Upper lobe of right lung (tissue), 1 donor: ENCODE measurements at places on chromosomes 3 and 15.

DNA sequence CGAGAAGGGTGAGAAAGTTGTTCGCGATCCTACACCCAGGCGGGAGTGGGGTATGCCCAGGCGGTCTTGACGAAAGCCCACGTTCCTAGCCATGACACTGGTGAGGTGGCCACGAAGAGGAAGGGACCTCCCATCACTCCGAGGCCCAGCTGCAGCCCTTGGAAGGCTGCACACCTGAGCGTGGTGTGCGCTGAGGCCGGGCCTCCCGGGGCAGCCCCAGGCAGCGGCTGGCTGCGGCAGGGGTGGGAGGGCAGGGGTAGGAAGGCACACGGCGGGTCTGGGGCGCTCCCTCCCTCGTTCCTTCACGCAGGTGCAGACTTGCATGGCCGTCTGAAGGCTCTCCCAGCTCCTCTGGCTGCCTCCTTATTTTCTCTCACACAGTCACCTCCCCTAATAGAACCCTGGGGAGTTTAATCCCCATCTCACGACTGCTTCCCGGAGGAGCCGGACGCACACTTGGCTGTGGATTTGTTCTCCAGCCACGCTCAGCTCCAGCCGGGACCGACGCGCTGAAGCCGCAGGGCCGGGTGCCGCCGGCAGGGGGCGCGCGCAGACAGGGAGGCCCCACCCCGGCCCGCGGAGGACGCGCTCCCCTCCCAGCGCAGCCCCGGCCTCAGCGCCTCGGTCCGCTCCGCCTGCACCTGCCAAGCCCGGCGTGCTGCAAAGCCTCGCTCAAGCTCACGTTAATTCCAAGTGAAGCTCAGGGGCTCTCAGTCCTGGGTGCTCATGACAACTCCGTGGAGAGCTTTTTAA is 37.8 kb upstream of the MUC4 start:
- DNase-seq, result no peak

- no peak for DNase-seq
These were observed 144.8 kb downstream of the NSMCE3 start for GRCh38 chr15:29124581-29125381.

DNA sequence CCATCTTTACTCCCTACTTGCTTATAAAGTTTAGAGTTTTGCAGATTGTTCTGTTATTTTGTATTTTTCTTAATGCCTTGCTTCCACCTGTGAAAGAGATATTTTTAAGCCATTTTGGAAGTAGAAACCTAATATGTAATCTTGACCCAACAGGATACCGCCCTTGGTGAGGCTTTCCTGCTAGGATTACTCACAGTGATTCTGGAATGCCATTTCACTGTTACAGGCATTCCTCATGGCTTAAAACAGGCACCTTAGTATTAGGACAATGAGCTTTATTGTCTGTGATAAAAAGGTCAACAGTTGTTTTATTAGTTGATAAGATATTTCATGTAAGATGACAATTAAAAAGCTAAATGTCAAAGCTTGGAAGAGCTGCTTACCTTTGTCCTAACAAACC is 58.2 kb downstream of the PHLDB2 start:
- DNase-seq, result no peak

DNA sequence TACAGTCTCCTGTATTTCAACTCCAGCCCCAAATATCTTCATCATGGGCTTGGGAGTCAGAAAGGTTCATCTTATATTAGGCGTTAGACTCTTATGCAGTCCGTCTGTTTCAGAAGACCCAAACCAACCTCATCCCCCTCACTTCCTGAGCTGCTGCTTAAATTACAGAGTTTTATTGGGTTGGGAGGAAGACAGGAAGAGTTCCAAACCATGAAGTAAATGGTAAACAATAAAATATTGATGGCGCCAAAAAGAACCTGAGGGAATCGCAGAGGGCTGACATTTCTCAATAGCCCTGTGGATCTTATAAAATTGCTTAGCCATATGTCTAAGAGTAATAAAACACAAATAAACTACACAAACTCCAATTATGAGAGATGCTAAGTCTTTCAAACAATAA is 116.9 kb upstream of the C3orf80 start:
- no peak for DNase-seq

DNA sequence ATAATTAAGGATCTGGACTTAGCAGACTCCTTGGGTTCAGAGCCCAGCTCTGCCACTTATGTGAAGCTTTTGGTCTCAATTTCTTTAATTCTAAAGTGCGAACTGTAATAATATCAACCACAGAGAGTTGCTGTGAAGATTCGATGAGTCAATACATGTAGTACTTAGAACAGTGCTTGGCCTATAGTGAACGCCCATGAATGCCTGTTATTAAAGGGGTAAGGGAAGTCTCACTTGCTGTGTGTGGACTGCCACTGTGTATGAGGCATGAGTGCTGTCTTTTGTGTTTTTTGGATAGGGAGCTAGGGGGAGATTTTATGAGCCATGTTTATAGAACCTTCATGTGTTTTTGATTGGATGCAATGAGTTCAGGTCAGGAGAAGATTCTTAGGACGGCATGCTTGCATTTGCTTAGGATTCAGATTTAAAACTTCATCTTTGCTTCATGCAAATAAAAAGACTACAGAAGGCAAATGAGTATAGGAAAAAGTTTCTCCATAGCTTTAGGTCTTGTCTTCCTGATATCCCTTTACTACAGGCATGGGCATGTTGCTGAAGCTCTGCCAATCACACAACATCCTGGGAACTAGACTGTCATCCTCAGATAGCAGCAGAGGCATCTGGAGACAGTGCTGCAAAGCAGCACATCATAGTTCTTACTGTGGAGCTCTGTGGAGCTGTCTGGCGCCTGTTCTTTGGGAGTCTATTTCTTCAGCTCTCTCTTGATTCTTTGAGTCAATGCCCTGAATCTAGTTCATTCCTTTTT is 50.0 kb downstream of the PLS1 start:
- no peak for DNase-seq

DNA sequence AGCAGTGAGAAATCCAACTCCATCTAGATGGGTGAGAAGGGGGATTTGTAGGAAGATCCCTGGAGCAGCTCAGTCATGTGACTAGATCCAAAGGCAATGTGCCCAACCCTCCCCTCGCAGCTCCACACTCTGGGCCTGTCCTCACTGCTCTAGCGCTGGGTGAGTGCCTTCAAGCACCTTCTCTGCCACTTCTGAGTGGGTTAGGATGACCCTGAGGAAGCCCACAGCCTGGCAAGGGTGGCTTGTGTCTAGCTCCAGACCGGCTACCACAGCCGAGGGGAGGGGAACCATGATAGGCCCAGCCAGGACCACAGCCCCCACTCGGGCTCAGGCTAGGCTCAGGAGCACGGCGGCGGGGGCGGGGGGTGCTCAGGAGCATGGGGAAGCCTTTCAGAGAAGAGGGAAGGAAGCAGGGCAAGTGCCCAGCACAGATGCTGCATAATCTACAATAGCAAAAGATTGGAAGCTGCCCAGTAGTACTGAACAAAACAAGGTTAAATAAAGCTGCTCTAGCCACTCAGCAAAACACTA is 1.7 kb downstream of the SPATA12 start:
- no peak for DNase-seq

- no peak for DNase-seq
These were observed 89.8 kb downstream of the SEMA5B start for GRCh38 chr3:122937745-122938144.

GRCh38 chr3:7710284-7710683 is 791.3 kb upstream of the LMCD1 start:
- DNase-seq, result no peak

- no peak for DNase-seq
These were observed 152.8 kb upstream of the TLE3 start for GRCh38 chr15:70250208-70251201.

DNA sequence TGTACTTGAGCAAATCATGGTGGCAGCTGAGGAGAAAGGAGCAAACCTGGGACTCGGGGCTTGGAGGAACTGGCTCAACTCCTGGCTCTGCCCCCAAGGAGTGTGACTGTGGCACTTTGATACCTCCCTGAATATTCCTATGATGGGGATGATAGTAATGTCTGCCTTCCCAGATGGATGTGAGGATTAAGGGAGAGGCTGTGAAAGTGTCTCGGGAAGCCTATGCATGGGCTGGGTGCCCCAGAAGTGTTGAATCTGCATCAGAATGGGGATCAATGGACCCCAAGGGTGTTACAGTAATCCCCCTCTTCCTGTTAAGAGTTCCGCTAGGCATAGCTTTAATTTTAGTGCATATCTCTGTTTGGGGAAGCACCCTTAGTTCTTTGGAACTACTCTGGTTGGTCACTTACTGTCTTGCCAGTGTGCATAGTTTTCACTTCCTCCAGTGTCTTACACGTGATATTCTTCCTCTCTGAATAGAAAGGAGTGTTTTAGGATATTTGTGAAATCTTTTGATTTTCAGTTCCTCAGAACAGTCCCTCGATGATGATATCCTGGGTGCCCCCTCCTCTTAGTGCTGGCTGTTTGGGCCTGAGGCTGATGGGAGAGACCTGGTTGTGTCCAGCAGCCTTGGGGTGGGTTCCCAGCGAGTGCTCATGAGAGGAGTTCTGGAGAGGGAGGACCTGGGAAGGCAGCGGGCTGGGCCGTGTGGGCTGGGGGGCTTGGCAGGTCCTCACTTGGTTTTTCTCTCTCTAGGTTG is 97.5 kb downstream of the CHDH start:
- DNase-seq, result no peak

DNA sequence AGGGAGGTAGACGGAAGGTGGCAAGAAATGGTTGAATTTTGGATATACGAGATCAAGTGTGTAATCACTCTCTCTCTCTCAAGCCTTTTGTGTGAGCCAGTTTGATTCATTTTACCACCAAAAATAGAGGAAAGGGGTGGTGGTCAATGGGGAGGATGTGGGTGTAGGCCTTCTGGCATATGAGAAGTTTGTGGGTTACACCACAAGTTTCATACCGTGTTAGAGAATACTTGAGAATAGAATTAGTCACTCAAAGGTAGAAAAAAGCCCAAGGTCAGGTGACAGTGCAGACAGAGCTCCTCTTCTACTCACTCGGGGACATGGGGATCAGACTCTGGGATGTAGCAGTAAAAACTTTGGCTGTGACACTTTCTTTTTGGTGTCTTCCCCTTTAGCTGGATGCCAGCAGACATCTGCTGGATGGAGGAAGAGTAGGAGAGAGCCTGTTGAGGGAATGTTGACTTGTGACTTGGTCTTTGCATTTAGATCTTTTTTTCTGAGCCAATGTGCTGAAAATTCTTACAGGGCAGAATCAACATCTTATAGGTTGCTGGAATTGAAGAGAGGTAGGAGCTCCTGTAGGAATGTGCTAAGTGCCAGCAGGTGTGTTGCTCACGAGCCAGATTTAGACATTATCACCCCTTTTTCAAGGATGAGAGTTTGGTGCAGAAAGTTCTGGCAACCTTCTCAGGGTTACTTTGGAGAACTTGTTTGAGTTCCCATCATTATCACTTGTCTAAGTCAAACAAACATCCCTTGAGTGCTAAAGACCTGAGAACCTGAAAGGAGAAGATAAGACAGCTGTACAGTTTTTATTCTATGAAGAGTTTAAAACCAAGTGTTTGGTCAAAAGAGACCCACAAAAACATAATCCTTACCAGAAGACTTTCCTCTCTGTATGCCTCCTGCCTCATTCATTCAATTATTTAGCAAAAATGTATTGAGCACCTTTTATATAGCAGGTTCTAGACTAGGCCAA is 43.9 kb upstream of the RYK start:
- no peak for DNase-seq

- no peak for DNase-seq
These were observed 770.6 kb upstream of the NR2F2 start for GRCh38 chr15:95559875-95560394.

GRCh38 chr15:76642671-76643070 is 262.5 kb downstream of the SCAPER start:
- no peak for DNase-seq

GRCh38 chr3:8205881-8206280 is 295.7 kb upstream of the LMCD1 start:
- no peak for DNase-seq

GRCh38 chr3:66997560-66998112 is 471 bp upstream of the KBTBD8 start:
- DNase-seq, result no peak

DNA sequence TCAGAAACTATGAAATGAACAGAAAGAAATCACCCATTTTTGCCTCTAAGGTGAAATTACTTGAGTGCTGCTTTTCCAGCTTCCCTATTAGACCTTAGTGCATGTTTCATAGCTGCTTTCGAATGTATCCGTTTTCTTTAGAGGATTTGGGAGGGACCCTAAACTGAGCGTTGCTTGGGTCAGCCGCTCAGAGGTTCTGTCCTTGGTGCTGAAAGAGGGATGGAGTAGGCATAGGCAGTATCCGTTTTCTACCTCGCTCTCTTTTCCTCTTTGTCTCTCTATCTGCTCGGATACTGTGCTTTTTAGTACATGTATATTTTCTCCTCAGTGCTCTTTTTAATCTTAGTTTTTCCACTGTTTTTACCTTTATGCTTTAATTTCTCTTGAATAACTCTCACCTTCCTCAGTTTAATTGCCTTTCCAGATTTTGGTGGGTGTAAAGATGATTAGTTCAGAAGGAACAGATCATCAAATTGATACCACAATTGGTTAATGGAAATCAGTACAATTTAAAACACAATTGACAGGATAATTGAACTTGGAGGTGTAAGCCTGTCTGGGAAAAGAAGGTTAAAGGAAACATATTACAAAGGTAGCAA is at the start of gene DRD3:
DRD3 (minus strand) TSS at position 283 of the 599 bp plus-strand sequence. CDS start 7,060 bp downstream, outside the sequence.
- DNase-seq, result no peak

GRCh38 chr3:133675631-133676335 is 14.0 kb upstream of the TOPBP1 start:
- DNase-seq, result no peak

DNA sequence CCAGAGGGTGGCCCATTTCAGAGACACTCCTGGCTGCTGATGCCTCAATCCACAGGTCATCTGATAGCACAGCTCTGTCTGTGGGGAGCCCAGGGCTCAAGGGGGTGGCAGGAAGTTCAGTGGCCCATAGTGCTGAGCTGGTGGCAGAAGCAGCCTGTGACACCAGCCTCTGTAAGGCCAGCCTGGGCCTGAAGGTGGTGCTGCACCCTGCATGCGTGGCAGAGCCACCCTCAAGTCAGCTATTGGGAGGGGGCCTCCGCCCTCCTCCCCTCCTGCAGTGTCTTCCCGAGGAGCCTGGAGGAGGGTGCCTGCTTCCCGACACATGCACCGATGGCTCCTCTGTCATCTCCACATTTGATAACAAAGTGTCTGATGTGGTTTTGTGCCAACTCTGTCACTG is 3.0 kb downstream of the PLA1A start:
- DNase-seq, result peak; percentile 71

DNA sequence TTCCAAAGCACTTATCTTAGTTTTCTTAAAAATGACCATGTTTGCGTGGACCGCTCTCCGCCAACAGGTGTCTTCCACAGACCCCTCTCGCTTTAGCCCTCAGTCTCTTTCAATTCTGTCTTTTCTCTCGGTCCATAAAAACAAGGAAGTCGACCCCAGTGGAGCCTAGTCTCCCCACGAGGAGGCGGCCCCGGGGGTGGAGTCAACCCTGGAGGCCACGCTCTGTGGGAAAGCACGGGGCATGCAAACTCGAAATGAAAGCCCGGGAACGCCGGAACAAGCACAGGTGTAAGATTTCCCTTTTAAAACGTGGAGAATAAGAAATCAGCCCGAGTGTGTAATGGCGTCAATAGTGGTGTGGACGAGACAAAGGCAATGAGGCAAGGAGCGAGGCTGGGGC is 49.1 kb downstream of the EBLN2 start:
- DNase-seq, result no peak

- DNase-seq, result no peak
These were observed 8.0 kb upstream of the GSK3B start for GRCh38 chr3:120102232-120102631.
